NCI-H1417 treated with DMSO at 0.1 percent for 48 hours (cell line): ENCODE measurements at places on chromosomes 6 and 20.

DNA sequence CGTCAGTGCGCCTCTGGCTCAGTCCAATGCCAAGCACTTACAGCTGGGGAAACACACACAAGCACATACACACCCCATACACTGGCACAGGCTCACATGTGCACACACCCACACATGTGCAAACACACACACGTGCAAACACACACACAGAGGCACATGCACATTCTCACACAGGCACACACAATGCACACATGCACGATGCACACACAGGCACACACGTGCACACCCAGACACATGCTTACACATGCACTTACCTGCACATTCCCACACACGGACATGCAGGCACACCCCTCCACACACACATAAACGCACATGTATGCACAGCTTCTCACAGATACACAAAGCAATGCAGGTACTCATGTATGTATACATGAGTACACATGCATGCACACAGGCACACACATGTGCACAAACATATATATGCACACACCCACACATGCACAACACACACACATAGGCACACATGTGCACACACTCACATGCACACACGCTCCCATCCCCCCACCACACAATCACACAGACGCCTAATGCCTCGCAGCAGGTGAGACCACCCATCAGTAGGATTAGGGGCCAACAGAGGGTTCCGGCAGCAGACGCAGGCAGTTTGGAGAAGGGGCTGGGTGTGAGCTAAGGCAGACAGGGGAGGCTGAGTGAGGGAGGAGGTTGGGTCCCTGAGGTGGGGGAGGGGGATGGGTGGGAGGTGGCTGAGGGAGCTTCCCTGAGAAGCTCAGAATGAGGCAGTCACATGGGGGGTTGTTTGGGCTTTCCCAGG lies 71.2 kb upstream of the SLCO4A1 start:
- no peak for DNase-seq

DNA sequence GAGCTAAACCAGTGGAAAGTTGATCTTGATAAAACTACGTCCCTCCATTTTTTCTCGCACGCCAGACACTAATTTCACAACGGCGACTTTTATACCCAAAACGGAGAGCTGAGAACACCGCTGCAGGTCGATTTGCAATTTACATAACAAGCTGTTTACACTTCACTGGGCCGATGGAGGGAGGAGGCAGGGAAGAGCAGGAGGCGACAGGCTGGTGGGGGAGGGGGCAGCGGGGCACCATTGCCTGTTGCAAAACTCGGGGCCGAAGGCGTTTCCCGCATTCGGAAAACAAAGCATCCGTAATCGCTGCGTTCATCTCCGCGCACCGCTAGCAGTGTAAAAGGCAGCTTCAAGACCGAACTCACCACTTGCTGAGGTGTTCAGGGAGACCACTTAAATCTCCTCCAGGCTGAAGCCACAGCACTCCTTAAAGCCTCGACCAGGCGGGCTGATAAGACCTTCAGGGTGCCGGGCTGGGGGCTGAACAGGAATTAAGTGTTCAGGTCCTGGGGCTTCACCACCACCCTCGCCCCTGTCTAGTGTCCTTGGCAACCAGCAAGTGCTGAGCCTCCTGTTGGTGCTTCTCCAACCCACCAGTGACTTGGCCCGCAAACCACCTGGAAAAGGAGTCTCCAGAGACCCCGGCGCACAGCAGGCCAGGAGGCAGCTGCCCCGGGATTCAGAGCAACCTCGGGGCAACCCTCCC lies 2.0 kb upstream of the FOXC1 start:
- DNase-seq: no peak

DNA sequence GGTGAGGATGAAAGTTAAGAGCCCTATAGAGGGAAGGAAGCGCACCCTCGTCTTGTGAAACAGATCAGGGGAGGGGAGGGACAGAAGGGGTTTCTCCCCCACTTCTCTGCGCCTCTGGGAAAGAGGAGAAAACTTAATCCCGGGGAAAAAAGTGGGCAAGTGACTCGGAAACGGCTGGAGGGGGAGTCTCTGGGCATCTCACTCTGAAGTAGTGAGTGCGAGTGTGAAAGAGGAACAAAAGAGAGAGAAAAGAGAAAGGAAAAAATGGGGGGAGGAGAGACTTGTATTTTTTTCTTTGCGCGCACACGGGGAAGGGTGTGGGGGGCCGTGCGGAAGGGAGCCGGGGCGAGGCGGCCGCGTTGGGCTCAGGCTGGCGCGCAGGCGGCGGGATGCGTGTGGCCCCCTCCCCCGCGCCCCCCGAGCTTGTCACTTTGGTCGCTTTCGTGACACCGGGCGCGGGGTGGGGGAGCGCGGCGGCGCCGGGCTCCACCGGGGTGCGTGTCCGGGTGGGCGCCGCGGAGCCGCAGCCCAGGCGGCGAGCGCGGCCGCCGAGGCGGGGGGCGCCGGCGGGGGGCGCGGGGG lies 454 bp downstream of the L3MBTL3 start:
- no peak for DNase-seq

- no peak for DNase-seq
Observed at GRCh38 chr20:31257364-31257763, at the start of gene DEFB115. Gene DEFB115 (plus strand): TSS chr20:31257664. CDS start chr20:31257664, 0 bp downstream.

GRCh38 chr6:16600026-16600425 lies 161.2 kb downstream of the ATXN1 start:
- DNase-seq: no peak
